Spinal cord (tissue), 10 donors: ENCODE measurements at places on chromosomes 7 and 10. TPM values are rescaled to one million over a fixed set of nuclear protein-coding genes. Genes with fewer than 3 reads are reported as not detected.
A peak's percentile ranks its signal among the peaks of the same experiment; 100 is the strongest.

The PNLIPRP3 gene
- not detected for total RNA-seq

The RBP3 gene
- not detected for total RNA-seq

The VWDE gene
- total RNA-seq = 4.9 TPM

The EBLN1 gene
- not detected for total RNA-seq

- DNase-seq = no peak
Observed at GRCh38 chr7:5425507-5426225, 2.0 kb upstream of the TNRC18 start.

DNA sequence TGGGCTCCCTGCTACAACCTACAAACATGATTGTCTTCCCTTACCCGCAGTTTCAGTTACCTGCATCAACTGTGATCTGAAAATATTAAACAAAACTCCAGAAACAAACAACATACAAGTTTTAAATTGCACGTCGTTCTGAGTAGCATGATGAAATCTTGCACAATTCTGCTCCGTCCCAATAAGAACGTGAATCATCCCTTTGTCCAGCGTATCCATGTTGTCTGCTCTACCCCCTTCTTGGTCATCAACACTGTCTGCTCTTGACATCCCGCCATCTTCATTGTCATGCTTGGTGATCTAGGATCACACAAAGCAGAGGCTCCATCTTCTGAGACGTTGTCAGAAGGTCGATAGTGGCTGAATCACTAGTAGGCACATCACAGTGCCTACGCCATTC is 53.9 kb downstream of the ACADSB start:
- no peak for DNase-seq

- no peak for DNase-seq
Observed at GRCh38 chr7:23523486-23524075, 8.2 kb downstream of the TRA2A start.

DNA sequence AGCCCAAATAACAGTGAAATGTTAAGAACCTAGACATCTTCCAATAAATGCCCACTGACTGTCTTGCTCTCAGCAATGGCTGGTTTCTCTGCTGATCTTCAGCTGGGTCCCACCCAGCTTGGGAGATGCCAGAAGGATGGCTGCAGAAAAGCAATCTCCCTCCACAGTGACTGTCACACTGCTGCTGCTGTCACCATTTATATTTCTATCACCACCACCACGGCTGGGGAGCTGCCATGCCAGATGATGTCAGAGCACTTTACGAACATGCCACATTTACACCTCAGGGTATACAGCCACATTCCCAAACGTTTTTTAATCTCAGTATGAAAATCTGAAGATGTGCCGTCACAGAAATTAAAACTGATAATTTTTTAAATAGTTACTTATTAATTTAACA is 29.8 kb upstream of the FRMD4A start:
- no peak for DNase-seq

DNA sequence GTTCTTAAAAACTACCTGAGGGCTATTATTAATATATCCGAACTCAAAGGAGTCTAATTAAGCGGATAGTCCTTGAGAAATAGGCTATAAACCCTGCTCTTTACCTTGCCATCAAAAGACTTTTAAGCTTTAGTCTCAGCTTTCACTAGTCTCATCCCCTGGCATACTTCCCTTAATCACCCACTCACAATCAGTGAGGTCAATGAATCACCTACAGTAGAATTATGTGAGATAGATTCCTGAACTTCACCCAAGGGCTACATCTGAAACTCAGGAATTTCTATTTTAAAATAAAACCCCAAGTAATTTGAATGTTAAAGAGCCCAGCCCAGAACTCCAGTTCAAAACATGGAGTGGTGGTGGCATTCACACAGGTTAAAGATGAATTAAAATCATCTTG is 108.7 kb downstream of the ETV1 start:
- DNase-seq = no peak

GRCh38 chr7:72603073-72603472 is 190.9 kb upstream of the CALN1 start:
- DNase-seq = no peak

DNA sequence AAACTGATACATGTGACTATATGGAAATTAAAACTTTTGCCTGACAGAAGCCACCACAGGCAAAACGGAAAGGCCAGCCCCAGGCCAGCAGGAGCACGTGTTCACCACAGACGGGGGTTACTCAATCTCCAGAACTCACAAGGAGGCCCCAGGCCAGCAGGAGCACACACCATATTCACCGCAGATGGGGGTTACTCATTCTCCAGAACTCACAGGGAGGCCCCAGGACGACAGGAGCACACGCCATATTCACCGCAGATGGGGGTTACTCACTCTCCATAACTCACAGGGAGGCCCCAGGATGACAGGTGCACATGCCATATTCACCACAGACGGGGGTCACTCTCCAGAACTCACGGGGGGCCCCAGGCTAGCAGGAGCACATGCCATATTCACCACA is 61.5 kb downstream of the NKX6-2 start:
- no peak for DNase-seq

DNA sequence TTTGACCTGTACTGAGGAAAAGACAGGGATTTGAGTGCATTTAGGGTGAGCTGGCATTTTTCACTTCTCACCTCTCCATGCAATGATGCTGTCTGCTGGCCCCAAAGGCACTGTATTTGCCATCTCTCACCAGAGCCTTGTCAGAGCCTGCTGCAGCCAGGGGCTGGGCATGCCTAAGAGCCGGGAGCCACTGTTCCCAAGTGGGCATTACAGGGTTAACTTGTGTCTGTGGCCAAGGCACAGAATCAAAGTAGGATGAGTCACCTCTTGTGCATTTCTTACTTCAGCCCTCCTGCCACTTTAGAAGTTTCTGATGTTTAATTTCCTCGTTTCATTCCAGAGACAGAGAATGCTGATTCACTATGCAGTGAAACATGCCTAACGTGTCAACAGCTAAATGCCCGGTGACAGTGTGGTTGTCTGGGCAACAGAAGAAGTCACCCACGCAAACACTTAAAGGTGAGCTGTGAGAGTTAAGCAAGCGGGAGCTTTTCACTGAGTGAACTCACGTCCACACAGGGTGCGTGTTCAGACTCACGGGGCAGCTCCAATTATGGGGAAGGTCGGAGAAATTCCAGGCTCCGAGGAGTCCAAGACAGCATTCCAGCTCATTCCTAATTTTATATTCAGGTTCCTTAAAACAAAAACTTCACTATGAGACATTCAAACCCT is 57.1 kb upstream of the IGFBP3 start:
- DNase-seq = no peak

GRCh38 chr7:69871886-69872569 is 273.8 kb downstream of the AUTS2 start:
- no peak for DNase-seq

DNA sequence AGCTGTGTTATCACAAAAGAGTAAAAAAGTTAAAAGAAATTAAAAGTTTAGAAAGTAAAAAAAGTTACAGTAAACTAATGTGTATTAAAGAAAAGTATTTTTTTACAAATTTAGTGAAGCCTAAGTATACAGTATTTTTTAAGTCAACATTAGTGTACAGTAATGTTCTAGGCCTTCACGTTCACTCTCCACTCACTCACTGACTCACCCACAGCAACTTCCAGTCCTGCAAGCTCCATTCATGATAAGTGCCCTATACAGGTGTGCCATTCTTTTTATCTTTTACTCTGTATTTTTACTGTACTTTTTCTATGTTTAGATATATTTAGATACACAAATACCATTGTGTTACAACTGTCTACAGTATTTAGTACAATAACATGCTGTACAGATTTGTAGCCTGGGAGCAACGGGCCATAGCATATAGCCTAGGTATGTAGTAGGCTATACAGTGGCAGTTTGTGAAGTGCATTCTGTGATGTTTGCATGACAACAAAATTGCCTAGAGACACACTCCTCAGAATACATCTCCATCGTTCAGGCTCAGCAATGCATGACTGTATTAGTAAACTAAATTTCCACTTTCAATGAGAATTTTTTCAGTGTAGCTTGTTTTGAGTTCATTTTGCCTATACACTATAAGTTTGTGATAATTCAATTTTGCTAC is 539.9 kb upstream of the C7orf33 start:
- DNase-seq = no peak

- no peak for DNase-seq
Observed at GRCh38 chr7:132443761-132444520, 132.3 kb downstream of the PLXNA4 start.

- DNase-seq = no peak
Observed at GRCh38 chr7:16546921-16547505, 20.4 kb downstream of the LRRC72 start.

- no peak for DNase-seq
Observed at GRCh38 chr10:92697663-92698511, 8.1 kb downstream of the HHEX start.

- DNase-seq = peak; percentile 54
Observed at GRCh38 chr7:105854498-105854897, 21.9 kb downstream of the ATXN7L1 start.

DNA sequence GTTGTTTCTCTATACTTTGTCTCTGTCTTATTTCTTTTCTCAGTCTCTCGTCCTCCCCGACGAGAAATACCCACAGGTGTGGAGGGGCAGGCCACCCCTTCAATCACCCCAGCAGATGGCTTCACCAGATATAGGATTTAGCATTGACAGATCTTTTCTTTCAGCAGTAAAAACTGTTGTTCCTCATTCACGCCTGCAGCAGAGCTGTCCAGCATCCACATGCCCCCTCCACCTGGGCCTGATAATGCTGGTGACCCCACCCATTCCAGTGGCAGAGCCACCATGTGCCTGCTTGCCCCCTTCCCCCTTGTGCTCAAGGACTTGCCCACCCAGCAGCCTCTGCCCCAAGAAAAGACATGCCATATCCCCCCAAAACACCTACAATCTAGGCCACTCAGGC is 15.5 kb downstream of the FRG2B start:
- no peak for DNase-seq

GRCh38 chr10:87960230-87960629 is 96.8 kb downstream of the PTEN start:
- no peak for DNase-seq

GRCh38 chr10:86716466-86716865 is 40.0 kb upstream of the BMPR1A start:
- no peak for DNase-seq

- no peak for DNase-seq
Observed at GRCh38 chr10:80684259-80684658, 146.6 kb downstream of the SH2D4B start.

- DNase-seq = no peak
Observed at GRCh38 chr10:76071653-76072365, 640.4 kb downstream of the LRMDA start.

DNA sequence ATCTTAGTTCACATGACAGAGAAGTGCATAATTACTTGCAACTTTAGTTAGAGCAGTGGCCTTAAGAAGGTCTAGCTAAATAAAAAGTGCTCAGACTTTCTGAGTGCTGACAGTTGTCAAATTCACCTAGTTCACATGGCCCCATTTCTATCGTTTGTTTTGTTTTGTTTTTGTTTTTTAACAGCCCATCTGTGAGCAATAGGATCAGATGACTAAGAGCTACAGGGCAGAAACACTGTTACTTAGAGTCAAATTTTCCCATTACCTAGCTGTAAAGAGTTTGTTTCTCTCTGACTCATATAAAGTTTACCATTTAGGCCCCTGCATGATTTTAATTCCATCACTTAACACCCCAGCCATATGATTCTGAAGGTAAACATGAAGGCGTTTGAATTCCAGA is 18.8 kb downstream of the CAV1 start:
- no peak for DNase-seq

GRCh38 chr7:96182424-96183158 is 139.3 kb downstream of the SLC25A13 start:
- no peak for DNase-seq

DNA sequence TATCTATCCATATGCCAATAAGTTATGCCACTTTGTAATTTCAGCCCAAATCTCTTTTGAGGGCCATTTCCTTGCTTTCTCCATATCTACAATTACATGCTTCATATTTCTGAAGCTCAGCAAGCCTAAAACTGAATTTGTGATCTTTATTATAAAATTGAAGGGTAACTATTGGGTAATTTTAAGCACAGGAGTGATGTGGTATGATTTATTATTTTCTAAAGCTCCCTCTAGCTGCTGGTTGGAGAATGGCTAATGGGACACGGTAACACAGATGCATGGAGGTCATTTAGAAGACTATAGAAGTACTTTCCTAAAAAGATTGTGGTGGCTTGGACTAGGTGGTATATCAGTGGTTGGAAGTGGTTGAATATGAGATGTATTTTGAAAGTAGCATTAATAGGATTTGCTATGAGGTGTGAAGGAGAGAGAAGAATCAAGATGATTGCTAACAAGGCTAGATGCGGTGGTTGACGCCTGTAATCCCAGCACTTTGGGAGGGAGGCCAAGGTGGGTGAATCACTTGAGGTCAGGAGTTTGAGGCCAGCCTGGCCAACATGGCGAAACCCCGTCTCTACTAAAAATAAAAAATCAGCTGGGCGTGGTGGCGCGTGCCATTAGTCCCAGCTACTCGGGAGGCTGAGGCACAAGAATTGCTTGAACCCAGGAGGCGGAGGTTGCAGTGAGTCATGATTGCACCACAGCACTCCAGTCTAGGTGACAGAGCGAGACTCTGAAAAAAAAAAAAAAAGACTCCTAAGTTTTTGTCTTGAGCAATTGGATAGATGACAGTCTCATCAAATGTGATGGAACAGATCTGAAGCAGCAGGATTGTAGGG is 13.9 kb downstream of the KLHDC10 start:
- no peak for DNase-seq

DNA sequence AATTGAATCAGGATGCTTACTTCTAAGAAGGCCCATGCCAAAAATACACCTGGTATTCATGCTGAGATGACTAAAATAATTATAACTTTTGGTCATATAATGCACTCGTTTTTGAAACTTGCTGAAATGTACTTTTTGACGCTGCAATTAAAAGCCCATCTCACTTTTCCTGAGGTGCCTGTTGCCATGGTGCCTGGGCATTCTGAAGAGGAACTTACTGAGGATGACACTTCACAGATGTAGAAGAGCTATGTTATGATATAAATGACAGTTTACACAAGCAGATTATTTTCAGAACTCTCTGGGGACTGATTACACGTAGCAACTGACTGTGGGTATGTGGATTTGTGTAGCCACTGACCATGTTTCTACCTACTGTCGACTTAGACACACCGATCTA is 182.4 kb downstream of the TPK1 start:
- DNase-seq = no peak

DNA sequence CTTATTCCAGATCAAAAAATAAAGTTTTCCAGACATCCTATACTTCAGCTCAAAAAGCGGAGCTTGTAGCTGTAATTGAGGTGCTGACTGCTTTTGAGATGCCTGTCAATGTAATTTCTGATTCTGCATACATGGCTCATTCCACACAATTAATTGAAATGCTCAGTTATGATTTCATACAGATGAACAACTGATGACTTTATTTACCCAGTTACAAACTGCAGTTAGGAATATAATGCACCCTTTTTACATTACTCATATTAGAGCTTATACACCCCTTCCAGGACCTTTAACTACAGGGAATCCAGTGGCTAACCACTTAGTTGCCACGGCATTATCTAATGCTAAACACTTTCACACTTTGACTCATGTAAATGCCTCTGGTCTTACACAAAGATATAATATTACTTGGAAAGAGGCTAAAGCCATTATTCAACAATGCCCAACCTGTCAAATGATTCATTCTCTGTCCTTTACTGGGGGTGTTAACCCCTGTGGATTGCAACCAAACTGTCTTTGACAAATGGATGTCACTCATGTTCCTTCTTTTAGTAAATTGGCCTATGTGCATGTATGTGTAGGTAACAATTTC is 147.3 kb downstream of the ZNF33B start:
- DNase-seq = no peak
